ENCODE measurements at places on chromosomes 2 and 18.
A peak's percentile ranks its signal among the peaks of the same experiment; 100 is the strongest.

DNA sequence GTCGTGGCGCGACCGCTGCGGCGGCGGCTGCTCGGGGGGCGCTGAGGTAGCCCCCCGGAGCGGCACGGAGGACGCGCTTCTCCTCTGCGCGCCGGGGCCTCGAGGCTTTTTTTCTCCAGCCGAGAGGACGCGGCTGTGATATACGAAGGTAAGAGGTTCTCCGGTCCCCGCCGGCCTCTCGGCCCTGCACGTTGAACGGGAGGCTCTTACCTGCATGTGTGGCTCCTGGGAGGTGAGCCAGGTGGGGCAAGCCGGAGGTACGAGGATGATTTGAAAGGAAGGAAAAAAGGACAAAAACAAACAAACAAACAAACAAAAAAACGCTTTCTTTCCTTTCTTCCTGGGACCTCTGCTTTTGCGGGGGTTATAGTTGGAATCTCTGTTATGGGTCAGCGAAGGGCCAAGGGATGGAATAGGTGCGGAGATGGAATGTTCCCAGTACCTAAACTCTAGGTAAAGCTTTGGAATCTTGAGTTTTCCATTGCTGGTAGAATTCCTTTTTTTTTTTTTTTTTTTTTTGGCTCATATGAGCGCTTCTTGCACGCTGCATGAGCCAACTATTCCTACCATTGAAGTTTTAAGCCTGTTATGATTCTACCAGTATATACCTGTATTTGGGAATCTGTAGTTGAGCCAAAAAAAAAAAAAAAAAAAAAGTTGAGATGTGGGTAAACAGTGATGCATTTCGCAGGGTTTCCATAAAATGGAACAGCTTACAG, 674 bp downstream of the PTPN4 start:
- DNase-seq, result peak; percentile 51

DNA sequence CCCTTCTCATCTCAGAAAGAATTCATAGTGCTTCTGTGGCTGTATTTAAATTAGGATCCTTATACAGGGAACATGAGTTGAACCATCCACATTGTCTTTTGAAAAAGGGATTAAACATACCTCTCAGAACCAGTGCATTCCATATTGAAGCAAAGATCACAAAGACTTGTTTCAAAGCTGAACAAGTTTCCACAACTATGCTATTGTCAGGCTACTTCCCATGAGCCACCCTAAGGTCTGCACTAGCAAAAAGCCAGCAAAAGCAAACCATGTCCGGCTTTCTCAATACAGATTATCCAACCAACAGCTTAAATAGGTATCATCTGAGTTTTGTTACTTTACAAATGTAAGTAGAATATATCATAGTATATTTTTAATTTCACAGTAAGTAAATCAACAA, 78.1 kb downstream of the SCG2 start:
- DNase-seq, result no peak

DNA sequence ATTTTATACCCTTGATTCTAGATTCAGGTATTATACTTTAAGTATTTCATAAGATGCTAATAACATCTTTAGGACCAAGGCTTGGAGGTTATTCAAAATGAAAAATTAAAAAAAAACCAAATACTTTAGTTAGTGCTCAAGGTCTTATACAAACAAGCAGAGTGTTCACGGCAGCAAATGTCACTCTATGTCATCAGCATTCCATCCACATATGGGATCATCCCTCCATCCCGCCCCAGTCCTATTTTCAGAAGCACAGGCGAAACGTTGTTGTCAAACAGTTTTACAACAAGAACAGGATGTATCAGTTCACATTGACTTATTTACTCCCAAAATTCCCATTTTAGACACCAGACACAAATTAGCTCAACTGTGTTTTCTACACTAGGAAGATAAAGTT, 83.7 kb downstream of the DSEL start:
- no peak for DNase-seq

DNA sequence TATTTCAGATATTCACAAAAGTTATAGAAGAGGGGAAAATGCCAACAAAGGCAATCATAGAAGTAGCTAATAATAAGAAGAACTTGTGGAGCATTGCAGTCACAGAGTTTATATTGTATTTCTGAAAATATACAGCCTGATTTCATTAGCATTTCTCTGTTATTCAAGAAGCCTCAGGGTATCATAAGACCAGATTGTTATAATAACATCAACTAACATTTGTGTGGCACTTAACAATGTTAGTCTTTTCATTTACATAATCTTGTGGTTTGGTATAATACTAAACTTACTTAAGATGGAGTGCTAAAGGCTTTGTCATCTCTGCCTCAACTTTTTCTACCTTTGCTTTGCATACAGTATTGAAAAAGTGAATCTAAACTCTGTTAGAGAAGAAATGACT, 61.6 kb upstream of the TACR1 start:
- no peak for DNase-seq

- peak; percentile 65 for DNase-seq
These were observed 18.2 kb downstream of the KIDINS220 start for GRCh38 chr2:8819194-8819593.

DNA sequence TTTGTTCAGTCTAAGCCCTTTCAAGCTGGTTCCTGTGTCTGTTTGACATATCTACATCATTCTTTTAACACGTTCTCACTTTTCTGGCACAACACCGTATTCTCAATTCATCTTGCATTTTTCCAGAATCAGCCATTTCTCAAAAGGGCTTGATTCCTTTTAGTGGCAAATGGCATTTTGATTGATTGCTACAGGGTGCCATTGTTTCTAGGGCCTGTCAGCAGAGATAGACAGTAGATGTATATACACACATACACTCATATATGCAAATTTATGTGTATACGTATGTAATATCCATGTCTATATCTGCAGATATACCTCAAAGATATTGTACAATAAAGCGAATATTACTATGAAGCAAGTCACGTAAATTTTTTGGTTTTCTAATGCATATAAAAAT, 367.9 kb upstream of the TNP1 start:
- DNase-seq, result no peak

- no peak for DNase-seq
These were observed 107.1 kb upstream of the ZNF516 start for GRCh38 chr18:76602191-76602590.

DNA sequence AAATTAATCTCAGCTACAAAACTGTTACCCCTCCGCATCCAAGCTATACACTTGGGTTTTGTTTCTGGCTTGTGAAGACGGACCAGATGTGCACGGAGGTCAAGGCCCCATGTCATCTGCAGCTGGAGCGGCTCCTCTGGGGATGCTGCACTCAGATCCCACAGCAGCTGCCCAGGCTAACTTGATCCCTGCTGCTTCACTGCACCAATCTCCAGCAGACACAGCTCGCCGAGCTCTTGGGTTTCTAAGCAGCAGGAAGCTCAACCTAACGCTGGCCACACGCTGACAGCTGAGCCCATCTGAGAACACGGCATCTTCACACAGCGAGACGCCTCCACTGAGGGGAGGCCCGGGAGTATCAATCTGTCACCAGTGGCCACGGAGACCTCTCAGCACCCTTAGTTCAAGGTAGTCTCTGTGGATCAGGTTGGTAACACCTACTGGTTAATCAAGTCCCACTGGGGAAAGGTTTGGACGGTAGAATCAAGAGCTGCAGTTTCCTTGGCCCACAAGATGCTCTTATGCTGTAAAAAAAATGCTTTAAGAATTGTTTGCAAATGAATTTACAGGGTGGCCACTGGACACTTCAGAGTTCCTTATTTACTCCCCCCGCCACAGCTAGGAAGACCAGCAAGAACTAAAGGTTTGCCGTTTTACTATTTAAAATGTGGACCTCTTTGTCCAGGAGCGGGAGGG, 67.5 kb downstream of the EMILIN2 start:
- no peak for DNase-seq

Data from epithelial cell of esophagus (primary cell).